ENCODE measurements at places on chromosomes 7 and 10. TPM values are rescaled to one million over a fixed set of nuclear protein-coding genes. Genes with fewer than 3 reads are reported as not detected.

Gene SLC13A4
- total RNA-seq = not detected

Gene ANKRD2
- 0.98 TPM for total RNA-seq

Gene ACSM6
- total RNA-seq = not detected

Gene GJD4
- total RNA-seq = not detected

Gene FFAR4
- 4.9 TPM for total RNA-seq

Gene NEUROD6
- total RNA-seq = not detected

Gene UCMA
- total RNA-seq = not detected

Gene UBE2H
- total RNA-seq = 69.1 TPM

Gene HOXA9
- total RNA-seq = 1.2 TPM

Gene RAB19
- 2.9 TPM for total RNA-seq

Gene TMEM139
- 25.1 TPM for total RNA-seq

Gene CDC14C
- total RNA-seq = not detected

Gene ATG9B
- total RNA-seq = 0.17 TPM

Gene NPY
- not detected for total RNA-seq

Data from upper lobe of right lung (tissue), 1 donor.